ENCODE measurements at places on chromosomes 7 and 10. TPM values are rescaled to one million over a fixed set of nuclear protein-coding genes. Genes with fewer than 3 reads are reported as not detected.

DNA sequence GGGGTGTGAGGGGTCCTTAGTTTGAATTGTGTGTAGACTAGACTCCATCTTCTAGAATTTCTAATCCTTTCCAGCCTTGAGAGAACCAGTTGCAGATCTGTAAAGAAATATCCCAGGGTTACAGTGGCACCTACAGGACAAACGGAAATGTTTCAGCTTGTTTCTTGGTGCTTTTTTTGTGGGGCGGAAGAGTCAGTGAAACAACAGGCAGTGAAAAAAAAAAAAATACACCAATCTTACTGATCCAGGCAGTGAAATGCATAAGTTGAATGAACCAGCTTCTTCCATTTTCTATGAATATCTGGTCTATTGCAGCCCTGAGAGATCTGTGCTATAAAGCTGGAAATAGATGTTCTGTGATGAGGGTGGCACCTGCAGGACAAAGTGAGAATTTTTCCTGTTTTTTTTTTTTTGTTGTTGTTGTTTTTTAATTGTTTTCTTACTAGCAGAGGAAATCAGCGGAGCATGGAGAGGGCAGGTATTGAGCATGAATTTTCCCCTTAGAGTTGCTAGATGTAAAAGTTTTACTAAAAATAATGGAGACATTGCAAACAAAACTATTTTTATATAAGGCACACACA, 81.9 kb upstream of the DYNC1I1 start:
- H3K27me3 ChIP-seq = no peaks in the 10 kb centered on the region
- H3K27ac ChIP-seq = no peak overlapping the region
- H3K4me3 ChIP-seq = no peak overlapping the region
- DNase-seq = no peak
- no peaks in the 10 kb centered on the region for H3K4me1 ChIP-seq

DNA sequence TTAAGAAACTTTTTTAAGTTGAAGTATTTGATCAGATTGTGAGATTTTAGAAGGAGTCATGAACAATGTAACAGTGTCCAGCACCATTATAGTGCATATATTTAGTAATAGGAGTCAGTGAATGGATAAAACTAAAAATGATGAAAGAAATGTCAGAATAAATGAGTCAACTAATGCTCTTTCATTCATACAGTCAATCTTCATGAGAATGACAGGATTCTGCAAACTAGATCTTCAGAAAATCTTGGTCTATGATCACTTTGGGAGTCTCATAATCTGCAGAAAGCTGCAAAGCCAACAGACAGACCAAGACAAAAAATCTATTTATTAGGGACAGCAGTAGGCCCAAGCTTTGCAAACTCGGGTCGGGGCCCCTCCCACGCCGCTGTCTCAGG, 710 bp downstream of the RNLS start:
- no peaks in the 10 kb centered on the region for H3K27me3 ChIP-seq
- peaks cover 7% of the 10 kb centered on the region for H3K4me1 ChIP-seq
- no peaks in the 10 kb centered on the region for H3K36me3 ChIP-seq
- peak overlapping the region; percentile 77 for H3K27ac ChIP-seq

The RNF32 gene
- total RNA-seq = 2.0 TPM

- H3K4me3 ChIP-seq = no peak overlapping the region
- DNase-seq = no peak
- H3K27ac ChIP-seq = no peak overlapping the region
- H3K27me3 ChIP-seq = no peaks in the 10 kb centered on the region
- no peaks in the 10 kb centered on the region for H3K4me1 ChIP-seq
- peaks cover 18% of the 10 kb centered on the region for H3K36me3 ChIP-seq
These were observed 82.9 kb upstream of the OGDHL start for GRCh38 chr10:49844775-49845595.

GRCh38 chr7:29806995-29807841, 910 bp downstream of the WIPF3 start:
- no peaks in the 10 kb centered on the region for H3K27me3 ChIP-seq
- no peak overlapping the region for H3K27ac ChIP-seq
- H3K36me3 ChIP-seq = no peaks in the 10 kb centered on the region
- H3K4me3 ChIP-seq = no peak overlapping the region
- no peak for DNase-seq
- no peaks in the 10 kb centered on the region for H3K4me1 ChIP-seq

DNA sequence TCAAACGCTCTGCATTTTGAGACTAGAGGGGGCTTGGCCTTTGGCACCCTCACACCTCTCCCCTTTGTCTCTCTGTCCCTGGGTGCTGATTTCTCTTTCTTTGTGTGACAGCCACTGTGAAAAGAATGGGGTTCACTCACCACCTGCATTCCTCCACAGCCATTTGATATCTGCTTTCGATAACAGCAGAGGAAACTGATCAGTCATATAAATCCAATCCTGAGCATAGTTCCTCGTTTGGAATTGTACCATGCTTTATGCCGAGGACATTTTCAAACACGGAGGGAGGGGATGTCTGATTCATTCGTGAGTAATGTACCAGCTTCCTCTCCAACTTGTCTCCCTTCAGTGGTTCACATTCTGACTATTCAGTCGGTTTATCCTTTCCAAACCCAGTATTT, 15.8 kb downstream of the MET start:
- no peak overlapping the region for H3K4me3 ChIP-seq
- no peaks in the 10 kb centered on the region for H3K36me3 ChIP-seq
- no peak for DNase-seq
- no peaks in the 10 kb centered on the region for H3K27me3 ChIP-seq
- H3K27ac ChIP-seq = no peak overlapping the region
- H3K4me1 ChIP-seq = no peaks in the 10 kb centered on the region

DNA sequence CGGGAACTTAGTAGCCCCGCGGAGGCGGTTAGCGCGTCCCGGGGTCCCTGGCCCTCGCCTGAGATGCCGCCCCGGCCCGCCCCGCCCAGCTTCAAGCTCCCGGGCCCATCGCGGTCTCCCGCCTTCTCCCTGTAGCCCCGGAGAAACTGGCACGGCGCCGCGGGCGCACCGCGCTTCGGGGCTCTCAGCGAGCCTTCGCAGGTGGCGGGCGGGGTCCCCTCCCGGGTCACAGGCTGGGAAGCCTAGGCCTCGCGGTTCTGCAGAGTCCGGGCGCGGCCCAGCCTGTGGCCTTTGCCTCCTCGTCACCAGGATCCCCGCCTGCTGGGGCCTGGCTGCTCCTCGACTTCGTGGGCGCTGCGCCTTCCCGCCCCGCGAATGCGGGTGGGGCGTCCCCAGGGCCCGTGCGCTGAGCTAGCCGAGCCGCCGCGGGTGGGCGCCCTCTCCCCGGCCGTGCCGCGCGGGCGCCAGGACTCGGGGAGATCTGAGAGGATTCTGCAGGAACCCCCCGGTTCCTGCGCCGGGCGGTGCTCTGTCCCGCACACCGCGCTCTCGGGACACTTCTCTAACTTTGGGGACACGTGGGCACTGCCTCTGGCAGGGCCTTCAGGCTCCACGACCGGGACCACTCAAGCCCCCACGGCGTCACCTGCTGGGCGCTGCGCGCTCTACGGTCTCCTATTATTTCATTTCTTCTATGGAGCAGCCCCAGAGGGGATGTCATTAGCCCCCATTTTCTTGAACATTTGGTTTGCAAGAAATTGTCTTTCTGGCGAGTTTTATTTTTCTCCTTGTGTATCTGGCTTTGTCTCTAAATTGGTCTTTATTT, 682 bp upstream of the RGS10 start:
- no peak overlapping the region for H3K4me3 ChIP-seq
- H3K27ac ChIP-seq = peak overlapping the region; percentile 57
- H3K36me3 ChIP-seq = no peaks in the 10 kb centered on the region
- H3K27me3 ChIP-seq = no peaks in the 10 kb centered on the region
- DNase-seq = peak; percentile 66
- peaks cover 42% of the 10 kb centered on the region for H3K4me1 ChIP-seq

The STEAP1 gene
- total RNA-seq = not detected

DNA sequence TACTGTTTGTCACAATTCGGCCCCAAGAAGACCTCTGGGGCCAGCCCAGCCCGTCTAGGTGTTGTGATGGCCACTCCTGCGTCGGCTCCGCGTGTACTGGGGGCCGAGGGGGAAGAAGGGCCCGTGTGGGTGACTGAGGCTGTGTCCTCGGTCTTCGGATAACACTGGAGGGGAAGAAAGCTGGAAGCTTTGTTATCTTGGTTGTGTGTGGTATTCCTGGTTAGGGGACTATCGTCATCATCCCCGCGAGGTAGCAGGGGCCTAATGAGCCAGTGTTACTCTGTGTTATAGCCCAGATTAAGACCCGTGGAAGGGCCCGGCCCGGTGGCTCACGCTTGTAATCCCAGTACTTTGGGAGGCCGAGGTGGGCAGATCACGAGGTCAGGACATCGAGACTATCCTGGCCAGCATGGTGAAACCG, 854 bp downstream of the MTG1 start:
- peaks cover 54% of the 10 kb centered on the region for H3K4me1 ChIP-seq
- H3K4me3 ChIP-seq = peak overlapping the region; percentile 89
- DNase-seq = no peak
- H3K27me3 ChIP-seq = no peaks in the 10 kb centered on the region

The SPOCK2 gene
- 552 TPM for total RNA-seq

The TCF7L2 gene
- total RNA-seq = 2.3 TPM

DNA sequence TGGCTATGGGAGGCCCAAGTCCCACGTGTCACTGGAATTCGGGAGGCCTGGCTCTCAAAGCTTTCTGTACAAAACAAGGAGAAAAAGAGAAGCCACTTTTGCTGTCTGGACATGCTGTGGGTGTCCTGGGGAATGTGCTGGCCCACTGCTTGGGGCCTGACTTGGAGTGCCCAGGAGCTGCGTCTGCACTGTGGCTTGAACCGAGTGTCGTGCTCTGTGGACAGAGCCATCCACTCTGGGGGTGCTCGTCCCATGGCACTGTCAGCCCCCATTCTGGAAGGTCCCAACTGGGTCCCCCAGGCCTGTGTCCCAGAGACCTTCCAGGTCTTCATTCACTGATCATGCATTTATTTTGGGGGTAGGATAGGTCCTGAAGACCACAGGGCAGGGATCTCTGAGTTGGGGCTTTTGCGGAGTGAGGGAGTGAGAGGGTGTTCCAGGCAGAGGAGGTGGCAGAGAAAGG, 138.0 kb downstream of the LHPP start:
- no peak overlapping the region for H3K27ac ChIP-seq
- no peaks in the 10 kb centered on the region for H3K36me3 ChIP-seq
- no peak for DNase-seq
- no peaks in the 10 kb centered on the region for H3K27me3 ChIP-seq
- H3K4me1 ChIP-seq = no peaks in the 10 kb centered on the region
- no peak overlapping the region for H3K4me3 ChIP-seq

The GPC2 gene
- total RNA-seq = 11.8 TPM

The HYAL4 gene
- not detected for total RNA-seq

All from CD4-positive, alpha-beta memory T cell (primary cell).